Activated naive CD8-positive, alpha-beta T cell treated with anti-CD3 and anti-CD28 coated beads, Interleukin-2, amount 10 ng/mL, durations not matched to agents 7 days and 5 days (primary cell): ENCODE measurements at places on chromosomes 1 and 21.

- DNase-seq: no peak
These were observed 2.8 kb upstream of the ZC3H12A start for GRCh38 chr1:37471345-37472231.

DNA sequence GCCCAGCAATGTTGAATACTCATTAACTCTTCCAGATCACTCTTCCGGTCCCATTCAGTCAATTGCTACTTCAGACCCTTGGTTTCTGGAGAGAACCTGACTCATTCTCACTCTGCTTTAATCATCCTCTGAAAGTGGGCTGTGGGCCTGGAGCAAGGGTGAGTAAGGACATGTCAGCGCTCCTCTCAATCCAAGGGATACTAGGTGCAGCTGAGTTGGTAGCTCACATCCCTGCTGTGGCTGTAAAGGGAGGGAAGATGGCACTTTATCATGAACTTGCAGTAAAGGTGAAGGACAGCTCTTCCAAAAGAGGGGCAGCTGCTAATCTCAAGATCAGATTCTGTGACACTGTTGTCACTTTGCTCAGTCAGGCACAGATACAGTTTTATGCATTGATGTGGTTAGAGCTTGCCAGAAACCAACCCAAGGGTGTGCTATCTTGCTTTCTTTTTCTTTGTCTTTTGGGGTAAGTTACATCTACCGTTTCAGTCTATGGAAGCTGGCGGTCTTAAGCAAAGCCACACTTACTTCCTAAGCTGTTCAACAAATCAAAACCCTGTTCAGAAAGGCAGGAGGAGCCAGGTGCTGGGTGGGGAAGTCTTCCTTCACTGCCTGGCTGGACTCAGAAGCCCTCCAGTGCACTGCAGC lies 26.5 kb upstream of the NTPCR start:
- DNase-seq: peak; percentile 61

- no peak for DNase-seq
These were observed 9.9 kb upstream of the CFHR4 start for GRCh38 chr1:196877964-196878363.

DNA sequence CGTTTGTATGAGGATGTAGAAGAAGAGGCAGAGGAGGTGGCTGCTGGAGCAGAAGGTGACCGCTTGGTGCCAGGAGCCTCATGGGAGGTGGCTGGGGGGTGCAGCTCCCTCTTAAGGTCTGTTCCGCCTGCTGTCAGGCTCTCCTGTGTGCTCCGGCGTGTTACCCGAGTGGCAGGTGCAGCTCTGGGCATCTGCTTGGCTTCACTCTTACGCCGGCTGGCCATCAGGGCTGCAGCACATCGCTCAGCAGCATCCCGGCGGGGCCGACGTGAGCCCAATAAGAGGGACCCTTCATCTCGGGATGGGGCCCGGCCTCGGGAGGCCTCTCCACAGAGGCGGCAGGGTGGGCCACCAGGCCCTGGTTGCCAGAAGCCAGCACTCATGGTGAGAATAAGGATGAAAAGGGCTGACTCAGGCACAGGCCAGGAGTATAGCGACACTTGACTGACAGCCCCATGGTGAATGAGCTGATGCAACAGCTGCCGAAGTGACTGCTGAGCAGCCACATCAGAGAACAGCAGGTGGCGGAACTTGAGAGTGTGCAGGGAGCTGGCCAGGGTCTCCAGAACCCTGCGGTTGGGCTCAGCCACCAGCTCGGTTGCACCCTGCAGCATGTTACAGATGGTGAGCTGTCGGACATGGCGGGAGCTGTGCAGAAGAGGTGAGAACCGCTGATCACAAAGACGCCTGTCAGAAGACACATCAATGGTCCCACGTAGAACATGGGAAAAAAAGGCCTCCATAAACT lies 17.5 kb downstream of the LRRC41 start:
- peak; percentile 63 for DNase-seq

DNA sequence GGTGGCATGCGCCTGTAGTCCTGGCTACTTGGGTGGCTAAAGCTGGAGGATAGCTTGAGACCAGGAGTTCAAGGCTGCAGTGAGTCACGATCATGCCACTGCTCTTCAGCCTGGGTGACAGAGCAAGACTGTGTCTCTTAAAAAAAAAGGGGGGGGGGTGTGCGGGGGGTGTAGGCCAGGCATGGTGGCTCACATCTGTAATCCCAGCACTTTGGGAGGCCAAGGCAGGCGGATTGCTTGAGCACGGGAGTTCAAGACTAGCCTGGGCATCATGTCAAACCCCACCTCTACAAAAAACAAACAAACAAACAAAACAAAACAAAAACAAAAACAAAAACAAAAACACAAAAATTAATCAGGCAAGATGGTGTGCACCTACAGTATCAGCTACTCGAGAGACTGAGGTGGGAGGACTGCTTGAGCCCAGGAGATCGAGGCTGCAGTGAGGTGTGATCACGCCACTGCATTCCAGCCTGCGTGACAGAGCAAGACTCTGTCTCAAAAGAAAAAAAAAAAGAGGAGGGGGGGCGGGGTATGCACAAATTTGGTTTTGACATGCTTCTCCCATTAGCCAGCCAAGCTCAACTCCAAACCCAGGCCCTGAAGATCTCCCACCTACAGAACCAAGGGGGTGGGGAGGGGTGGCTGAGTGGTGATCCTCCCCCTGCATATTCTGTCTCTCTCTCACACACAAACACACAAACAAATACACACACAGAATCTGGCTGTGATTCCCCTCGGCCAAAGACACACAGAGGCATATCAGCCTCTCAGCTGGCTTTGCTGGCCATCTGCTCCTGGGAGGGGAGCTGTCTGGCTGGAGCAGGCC lies 3.1 kb downstream of the PTAFR start:
- DNase-seq: no peak

- no peak for DNase-seq
These were observed 600.8 kb upstream of the CXADR start for GRCh38 chr21:16912075-16912474.

DNA sequence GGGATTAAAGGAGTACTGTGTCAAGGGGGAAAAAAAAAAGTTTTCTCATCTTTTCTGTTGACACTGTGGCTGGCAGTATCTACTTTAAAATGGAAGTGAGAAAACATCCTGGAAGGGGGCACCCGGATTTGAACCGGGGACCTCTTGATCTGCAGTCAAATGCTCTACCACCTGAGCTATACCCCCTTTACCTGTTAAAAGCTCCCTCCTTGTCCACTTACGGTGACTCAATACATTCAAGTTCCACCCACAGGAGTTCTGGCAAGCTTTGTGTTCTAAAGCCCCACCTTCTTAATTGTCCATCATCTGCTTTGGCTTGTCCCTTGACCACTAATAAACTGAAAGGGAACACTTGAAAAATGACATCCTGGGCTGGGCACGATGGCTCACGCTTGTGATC lies 68.2 kb downstream of the FNBP1L start:
- no peak for DNase-seq
